ENCODE measurements at places on chromosomes 2 and 18.

DNA sequence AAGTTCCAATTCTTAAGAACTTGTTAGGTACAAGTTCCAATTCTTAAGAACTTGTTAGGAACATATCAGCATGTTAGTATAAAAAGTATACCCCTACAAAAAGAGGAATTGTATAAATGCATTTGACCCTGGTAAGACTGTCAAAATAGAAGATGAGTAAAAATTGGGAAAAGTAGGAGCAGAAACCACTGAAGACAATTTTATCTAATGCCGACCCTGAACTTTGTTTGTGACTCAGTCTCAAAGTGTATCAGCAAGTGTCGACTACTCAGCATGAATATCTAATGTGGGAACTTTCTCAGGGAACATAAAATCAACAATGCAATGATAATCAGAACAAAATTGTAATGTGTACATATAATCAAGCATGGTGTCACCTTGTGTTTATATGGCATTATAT lies 583 bp upstream of the CD226 start:
- no peak for DNase-seq

- DNase-seq: no peak
Observed at GRCh38 chr2:106197878-106198277, 3.8 kb upstream of the UXS1 start.

DNA sequence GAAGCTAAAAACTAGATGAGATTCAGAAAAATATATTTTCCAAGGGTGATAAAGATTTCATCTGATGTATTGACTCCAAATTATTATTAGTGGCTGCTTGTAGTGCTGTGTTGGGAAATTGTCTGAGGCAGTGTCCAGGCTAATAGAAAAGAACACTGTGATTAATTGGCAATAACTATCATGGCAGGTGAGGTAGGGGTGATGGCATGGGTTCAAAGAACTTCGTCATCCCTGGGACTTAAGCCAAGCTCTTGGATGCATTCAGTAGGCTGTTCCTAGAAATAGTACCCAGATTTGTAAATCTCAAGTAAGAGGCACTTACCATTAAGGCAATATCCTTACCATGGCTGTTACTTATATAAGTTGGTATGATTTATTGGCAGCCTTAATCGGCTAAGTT lies 13.2 kb upstream of the RAPGEF4 start:
- DNase-seq: no peak

GRCh38 chr2:101679801-101680487 lies 17.6 kb upstream of the MAP4K4 start:
- DNase-seq: no peak

DNA sequence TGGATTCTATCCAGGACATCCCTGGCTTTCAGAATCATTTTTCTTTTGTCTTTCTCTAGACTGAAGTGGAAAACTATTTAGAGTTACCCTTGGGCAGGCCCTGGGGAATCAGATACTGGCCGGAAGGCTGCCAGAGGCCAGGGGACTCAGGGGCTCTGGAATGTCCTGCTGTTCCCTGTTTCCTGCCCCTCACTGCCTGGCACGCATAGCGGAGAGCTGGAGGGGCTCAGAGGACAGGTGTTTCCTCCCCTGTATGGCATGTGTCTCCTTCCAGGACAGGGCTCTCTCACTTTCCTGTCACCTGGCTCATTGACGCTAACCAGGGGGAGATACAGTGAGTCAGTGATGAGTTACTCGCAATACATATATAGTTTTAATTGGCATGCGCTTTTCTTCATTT lies 38.8 kb downstream of the DYSF start:
- DNase-seq: no peak

DNA sequence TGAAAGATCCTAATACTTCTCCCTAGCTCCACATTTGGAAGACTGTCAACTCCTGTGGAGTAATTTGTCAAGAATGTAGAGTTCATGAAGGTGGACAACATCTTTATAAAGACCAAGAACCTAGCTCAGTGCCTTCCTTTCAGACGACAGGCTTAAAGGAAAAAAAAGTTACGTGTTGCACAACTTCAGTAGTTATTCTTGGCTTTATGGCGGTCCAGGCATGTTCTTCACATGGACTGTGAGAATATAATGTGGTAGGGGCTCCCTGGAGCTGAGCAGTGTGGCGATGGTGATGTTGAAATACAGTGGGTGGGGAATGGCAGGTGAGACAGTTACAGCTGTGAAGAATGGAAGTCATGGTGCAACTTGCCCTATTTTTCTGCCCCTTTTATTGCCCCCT lies 3.9 kb downstream of the TAF1B start:
- DNase-seq: no peak

DNA sequence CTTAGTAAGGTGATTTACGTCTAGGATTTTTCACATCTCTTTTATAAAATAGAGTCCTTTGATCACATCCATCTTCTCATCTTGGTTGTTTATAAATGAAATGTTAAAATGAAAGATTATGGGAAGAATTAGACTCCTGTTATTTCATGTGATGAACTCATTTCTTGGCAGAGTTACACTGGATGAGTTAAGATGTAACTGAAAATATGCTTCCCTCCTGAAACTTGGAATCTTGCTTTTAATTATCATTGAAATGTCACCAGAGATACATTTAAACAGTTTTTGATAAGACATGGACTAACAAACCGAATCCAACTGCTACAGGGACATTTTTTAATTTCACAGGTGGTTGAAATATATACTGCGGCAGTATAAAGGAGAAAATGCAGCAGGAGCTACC lies 274.0 kb downstream of the DLGAP1 start:
- DNase-seq: no peak

DNA sequence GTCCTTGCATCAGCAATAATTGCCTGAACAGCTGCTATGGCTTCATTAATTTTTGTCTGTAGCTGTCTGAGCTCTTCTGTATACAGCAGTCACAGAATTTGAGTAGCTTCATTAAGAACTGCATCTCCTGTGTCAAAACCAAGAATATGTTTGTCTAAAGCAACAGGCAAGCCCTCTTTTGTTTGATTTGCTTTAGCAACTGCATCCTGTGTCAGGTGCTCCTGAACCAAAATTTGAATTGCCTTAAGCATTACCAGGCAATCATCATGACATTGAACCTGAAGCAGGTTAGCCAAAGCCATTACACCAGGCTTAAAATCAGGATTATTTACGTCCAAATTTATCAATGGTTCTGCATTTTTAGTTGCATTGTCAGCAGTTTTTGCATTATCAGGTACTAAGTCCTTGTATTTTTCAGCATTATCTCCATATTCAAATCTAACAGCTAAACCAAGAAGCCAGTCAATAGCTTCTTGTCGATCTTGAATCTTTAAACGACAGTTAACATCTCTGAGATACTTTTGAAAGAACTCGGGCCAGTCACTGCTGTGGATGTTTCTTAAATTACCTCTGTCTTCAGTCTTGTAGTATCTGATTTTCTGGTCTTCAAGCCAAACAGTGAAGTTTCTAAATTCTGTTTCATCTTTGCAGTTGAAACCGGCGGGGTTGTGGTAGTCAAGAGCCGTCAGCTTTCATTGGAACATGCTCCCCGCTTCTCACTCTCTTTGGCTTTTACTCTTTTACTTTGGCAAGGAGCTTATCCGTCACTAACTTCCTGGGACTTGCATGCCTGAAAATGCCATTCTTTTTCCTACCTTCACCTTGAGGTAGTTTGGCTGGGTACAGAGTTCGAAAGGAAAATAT lies 42.2 kb downstream of the MERTK start:
- DNase-seq: no peak

DNA sequence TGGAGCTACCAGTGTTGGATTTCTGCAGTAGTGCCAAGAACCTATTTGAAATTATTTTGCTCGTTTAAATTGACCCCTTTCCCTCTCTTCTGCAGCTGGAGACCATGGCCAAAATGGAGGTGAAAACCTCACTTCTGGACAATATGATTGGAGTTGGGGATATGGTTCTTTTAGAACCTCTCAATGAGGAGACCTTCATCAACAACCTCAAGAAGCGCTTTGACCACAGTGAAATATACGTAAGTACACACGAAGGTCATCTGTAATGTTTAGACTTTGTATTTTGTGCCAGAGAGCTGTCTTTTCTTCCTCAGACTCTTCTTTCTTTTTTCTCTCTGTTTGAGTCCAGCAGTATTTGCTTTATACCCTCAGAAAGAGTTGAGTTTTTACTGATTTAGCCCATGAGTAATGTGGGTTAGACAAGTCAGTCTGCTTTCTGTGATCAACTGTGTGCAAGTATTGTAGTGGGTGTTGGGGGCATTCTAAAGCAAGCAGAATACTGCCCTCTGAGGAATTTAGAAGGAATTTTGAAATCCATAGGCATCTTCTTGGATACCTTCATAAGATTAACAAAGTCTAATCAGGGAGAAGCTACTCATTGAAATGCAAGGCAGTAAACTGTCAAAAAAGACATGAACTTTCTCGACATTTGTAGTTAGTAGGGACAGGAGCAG lies 31.7 kb downstream of the MYO1B start:
- DNase-seq: no peak

DNA sequence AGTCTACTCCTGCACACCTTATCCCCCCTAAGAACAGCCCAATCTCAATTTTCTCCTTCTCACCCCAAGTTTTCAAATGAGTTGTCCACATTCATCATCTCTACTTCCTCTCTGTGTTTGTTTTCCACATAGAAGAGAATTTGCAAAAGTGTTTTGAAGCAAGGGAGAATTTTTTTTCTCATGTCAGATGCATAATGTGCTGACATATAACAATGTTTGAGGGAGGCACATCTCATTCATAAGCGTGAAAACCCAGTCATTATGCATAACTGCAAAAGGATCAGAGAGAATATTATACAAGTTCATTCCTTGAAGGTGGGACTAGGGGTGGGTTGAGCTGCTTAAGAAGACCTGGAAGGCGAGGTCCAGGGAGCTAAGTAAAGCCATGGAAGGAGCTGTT lies 80.8 kb upstream of the SLC1A4 start:
- DNase-seq: no peak

DNA sequence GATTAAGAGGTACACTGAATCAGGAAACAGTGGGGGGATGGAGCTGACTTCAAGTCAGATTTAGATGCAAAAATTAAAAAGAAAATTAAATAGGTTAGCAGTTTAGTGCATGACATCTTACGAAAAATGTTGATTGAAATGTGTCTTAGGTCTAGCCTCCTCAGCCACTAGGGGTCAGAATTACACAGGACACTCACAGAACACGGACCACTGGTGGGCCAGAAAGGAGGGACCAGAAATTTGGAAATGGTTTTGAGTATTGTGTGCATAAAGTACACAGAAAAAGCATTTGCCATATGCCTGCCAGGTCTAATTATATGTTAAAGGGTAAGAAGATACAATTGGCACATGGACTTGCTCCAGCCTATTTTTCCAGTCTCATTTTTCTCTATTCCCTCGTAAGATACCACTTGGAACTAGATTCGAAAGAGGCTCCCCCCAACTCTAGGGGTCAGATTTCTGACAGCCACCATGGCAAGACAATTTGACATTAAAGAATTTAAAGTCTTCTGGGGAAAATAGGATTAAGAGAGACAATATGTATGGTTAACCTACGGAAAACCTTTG lies 550.2 kb upstream of the SETBP1 start:
- DNase-seq: no peak

DNA sequence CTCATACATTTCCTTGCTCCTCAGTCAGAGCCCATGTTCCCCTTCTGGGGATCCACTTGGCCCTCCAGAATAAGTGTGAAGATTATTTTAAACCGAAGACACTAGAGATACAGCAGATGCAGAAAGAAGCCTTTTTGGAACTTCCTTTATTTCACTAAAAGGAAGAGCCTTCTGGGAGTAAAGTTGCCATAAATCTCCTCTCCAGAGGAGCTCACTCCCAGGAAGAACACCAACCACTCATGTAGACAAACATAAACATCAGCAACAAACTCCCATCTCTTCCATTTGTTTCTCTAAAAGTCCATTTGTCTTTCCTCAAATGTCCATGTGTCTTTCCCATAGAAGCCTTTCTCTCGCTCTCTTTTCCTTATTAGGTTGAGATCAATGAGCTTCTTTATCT lies 62.4 kb upstream of the MSH6 start:
- DNase-seq: no peak

GRCh38 chr2:16330571-16330970 lies 335.1 kb downstream of the CYRIA start:
- DNase-seq: no peak

- DNase-seq: no peak
Observed at GRCh38 chr2:225002656-225003045, 39.6 kb downstream of the DOCK10 start.

Measured in stimulated activated CD8-positive, alpha-beta memory T cell treated with anti-CD3 and anti-CD28 coated beads, Interleukin-7, amount 100 ng/mL, for 1 hour (primary cell).